ENCODE measurements at places on chromosomes 6 and 20. TPM values are rescaled to one million over a fixed set of nuclear protein-coding genes. Genes with fewer than 3 reads are reported as not detected.

MPIG6B gene
- not detected for total RNA-seq

RPS10 gene
- total RNA-seq = 565 TPM

MACROD2 gene
- 2.9 TPM for total RNA-seq

ZBTB12 gene
- 2.0 TPM for total RNA-seq

DNA sequence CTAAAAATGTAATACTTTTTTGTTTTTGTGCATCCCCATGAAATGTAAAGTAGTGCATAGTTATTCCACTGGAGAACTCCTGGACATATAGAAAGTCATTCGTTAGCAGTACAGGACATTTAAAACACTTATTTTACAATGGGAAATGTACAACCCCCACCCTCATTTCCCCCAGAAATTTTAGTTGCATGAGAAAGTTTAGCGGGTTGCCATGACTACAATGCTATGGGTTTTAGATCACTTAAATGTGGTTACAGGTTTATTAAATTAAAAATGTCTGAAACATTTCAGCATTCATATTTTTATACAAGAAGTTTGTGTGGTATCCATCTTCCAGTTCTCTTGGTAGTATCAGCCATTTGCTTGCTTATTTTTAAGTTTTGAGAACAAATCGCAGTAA, 54.9 kb upstream of the TRAF3IP2 start:
- H3K4me3 ChIP-seq = no peak overlapping the region
- no peak for DNase-seq
- H3K27ac ChIP-seq = no peak overlapping the region
- H3K27me3 ChIP-seq = no peaks in the 10 kb centered on the region
- no peaks in the 10 kb centered on the region for H3K36me3 ChIP-seq

DNA sequence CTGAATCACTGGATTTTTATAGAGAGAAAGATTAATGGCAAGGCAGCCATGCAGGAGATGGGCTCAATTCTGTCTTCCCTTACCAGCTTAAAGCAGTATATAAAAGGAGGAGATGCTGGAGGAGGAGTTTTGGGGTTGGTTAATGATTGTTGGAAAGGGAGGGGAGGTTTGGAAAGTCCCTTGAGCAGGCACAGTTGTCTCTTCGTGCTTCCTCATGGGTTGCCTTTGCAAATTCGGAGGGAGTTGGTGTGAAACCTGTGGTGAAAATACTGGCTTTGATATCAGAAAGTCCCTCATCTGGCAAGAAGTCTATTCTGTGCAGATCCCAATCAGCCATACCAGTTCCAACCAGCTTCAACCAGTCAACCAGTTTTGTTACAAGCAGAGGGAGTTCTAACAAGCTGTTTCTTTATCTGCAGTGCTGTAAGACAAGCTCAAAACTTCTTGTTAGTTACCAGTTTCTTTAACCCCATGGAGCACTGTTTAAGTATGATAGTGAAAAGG, 107.0 kb downstream of the HIVEP1 start:
- DNase-seq = no peak
- no peaks in the 10 kb centered on the region for H3K27me3 ChIP-seq

- DNase-seq = no peak
These were observed 57.5 kb downstream of the RREB1 start for GRCh38 chr6:7165002-7165889.

Data from pancreas (tissue), 10 donors.